Osteoblast (primary cell): ENCODE measurements at places on chromosomes 5 and 9. TPM values are rescaled to one million over a fixed set of nuclear protein-coding genes. Genes with fewer than 3 reads are reported as not detected.

Gene GARIN3
- not detected in 2 replicates for total RNA-seq

Gene TEX48
- not detected in 2 replicates for total RNA-seq

- H3K4me3 ChIP-seq, result no peak overlapping the region
- DNase-seq, result no peak
- H3K27ac ChIP-seq, result no peak overlapping the region
- H3K27me3 ChIP-seq, result no peaks in the 10 kb centered on the region
Observed at GRCh38 chr5:29162297-29162696, 2031.2 kb upstream of the CDH6 start.

DNA sequence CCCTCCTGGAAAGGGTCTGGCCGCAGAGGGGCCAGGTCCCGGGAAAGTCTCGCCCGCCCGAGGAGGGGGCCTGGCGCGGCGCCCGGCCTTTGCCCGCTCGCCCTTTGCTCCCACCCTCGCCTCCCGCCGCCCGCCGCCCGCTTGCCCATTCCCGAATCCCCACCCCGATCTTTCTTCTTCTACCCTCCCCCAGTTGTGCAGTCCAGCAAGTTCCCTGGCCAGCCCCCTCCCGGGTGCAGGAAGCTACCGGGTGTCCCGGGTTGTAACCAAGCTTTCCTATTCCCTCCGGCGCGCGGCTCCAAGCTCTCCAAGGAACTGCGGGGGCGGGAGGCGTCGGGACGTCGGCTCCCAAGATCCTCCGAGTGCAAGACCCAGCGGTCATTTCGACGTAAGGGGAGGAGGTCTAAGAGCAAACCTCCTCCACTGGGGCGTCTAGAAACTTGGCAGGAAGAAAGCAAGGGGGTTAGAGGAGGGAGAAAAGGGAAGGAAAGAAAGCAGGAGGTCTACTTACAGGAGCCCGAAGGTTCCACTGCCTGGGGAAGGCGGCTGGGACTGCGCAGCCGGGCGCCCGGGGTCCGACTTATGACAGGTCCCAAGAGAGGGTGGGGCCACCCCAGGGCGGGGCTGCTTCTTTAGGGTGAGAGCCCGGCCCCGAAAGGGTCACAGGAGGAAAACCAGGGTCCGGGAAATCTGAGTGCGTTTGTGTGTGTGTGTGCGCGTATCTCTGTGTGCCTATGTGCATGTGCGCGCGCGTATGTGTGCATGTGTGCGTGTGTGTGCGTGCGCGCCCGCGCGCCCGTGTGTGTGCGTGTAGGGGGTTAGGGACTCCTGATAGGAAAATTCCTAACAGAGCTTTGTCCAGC, at the start of gene PTGR1:
TSS of gene PTGR1 (minus strand) at position 556 of the 863 bp plus-strand sequence. CDS start 2,225 bp downstream, outside the sequence.
- H3K27me3 ChIP-seq, result no peaks in the 10 kb centered on the region
- H3K4me3 ChIP-seq, result peak within 1 kb of the TSS; percentile 89
- DNase-seq, result peak; percentile 96
- peak within 1 kb of the TSS; percentile 83 for H3K27ac ChIP-seq
- peaks cover 25% of the 10 kb centered on the region for H3K36me3 ChIP-seq

GRCh38 chr5:167639273-167639672, 652.2 kb upstream of the WWC1 start:
- peaks cover 55% of the 10 kb centered on the region for H3K4me1 ChIP-seq
- no peaks in the 10 kb centered on the region for H3K27me3 ChIP-seq
- DNase-seq, result peak; percentile 26
- peak overlapping the region; percentile 86 for H3K27ac ChIP-seq

GRCh38 chr9:71767163-71767775, 1.0 kb downstream of the CEMIP2 start:
- peak overlapping the region; percentile 77 for H3K27ac ChIP-seq
- DNase-seq, result no peak
- peak overlapping the region; percentile 95 for H3K4me3 ChIP-seq
- H3K36me3 ChIP-seq, result no peaks in the 10 kb centered on the region

GRCh38 chr5:38670878-38671277, 114.4 kb upstream of the LIFR start:
- no peaks in the 10 kb centered on the region for H3K36me3 ChIP-seq
- DNase-seq, result no peak
- peaks cover 6% of the 10 kb centered on the region for H3K27me3 ChIP-seq
- H3K4me1 ChIP-seq, result peaks cover 6% of the 10 kb centered on the region
- no peak overlapping the region for H3K27ac ChIP-seq
